Activated T-helper 1 cell treated with anti-CD3 and anti-CD28 coated beads, Interleukin-2, amount 50 U/mL, for 16 hours (primary cell): ENCODE measurements at places on chromosomes 3 and 15.

DNA sequence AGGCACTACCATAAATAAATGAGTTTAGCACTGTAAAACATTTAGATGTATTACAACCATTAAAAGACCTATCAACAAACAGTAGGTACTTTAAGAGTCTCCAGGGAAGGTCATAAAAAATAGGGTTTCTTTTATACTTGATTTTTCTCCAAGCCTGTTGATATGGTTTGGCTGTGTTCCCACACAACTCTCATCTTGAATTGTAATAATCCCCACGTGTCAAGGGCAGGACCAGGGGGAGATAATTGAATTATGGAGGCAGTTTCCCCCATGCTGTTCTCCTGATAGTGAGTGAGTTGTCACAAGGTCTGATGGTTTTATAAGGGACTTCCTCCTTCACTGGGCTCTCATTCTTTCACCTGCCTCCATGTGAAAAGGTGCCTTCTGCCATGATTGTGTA, 468.9 kb upstream of the UBE2E2 start:
- DNase-seq = no peak

- no peak for DNase-seq
Observed at GRCh38 chr3:104717828-104718196, 648.9 kb upstream of the ALCAM start.

DNA sequence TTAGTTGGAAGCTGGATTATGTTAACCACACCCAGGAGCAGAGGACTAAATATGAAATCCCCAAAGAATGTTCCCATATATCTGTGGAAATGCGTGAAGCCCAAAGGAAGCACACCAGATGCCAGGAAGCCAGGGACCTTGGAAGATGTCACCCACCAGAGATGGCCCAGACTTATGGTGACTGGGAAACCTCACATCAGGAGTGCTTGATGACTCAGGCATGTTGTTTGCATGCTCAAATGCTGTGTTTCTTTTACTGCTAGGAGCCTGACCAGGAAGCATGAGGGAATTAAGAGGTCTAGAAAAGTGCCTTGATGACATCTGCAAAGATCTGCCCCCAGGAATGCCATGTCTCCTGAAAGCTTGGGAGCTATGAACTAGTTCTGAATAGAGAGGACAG, 109.0 kb upstream of the SLC2A2 start:
- DNase-seq = no peak

GRCh38 chr15:64066451-64066850, 20.2 kb upstream of the DAPK2 start:
- no peak for DNase-seq

DNA sequence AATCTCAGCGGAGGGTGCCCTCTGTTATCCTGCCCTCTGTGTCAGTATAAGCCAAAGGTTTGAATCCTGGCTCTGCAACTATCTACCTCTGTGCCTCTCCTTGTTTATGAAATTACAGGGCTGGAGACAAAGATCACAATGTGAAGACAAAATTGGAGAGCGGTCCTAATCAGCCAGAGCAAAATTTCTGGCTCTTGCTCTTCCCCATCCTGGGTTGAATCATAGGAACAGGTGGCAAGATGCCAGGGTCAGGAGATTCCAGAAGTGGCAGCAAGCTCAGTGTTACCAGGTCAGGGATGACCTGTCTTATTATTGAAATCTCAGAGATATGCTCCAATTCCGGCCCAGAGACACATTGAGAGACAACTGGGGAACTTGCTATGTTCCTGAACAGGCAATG, 2.3 kb upstream of the CCR2 start:
- no peak for DNase-seq
